ENCODE measurements at places on chromosomes 11 and 22.
A peak's percentile ranks its signal among the peaks of the same experiment; 100 is the strongest.

DNA sequence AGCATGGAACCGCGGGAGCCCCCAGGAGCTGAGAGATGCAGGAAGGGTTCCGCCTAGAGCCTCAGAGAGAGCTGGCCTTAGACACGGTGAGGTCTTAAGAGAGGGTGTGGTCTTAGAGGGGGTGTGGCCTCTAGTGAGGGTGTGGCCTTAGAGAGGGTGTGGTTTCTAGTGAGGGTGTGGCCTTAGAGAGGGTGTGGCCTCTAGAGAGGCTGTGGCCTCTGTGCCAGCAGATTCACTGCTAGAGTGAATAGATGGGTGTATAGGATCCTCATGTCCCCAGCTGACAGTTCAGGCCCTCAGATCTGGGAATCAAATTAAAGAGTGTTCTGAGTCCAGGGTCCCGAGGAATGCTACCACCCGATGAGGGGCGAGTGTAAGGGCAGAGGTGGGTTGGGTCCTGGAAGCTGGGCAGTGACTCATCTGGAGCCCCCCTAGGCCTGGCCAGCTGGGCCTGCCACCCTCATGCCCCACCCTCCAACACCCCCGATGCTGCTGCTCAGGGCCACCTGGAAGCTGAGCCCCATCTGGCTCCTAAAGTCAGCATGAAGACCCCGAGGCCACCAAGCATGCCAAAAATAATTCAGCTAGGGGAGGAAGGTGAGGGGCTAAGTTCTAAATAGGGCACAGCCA lies 49.5 kb downstream of the IGF2 start:
- DNase-seq = peak; percentile 21

DNA sequence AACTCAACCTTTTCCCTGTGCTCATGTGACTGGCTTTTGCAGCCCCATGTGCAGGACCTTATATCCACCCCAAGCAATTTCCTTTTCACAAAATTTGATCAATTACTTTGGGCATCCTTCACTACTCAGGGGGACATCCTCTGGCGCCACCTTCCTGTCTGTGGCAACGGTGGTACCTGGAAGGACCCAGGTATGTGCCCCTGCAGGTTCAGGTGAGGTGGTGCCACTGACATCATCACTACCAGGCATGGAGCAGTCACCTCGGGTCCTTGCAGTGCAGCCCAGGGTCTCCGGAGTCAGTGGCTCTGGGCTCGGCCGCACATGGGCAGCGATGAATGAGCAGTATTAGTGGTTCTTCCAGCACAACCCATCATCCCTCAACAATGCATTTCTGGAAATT lies 37.7 kb upstream of the B3GAT1 start:
- DNase-seq = peak; percentile 56

DNA sequence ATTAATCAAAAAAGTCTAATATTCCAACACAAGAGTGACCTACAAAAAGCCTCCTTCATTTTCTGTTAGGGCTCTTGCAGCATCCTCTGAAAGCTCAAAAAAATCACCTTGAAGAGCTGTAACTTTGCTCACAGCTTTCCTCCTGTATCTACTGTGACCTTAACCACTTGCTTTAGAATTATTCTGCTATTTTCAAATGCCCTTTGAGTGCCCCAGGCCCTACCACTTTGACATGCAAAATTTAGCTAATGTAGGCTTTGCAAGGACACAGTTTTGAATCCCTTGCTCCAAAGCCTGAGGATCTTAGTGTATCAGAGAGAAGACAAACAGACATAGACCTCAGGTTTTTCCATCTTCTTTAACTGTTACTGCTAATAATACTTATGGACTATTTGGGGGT lies 253.1 kb downstream of the LRRC4C start:
- no peak for DNase-seq

- DNase-seq = no peak
Measured at GRCh38 chr11:47317064-47317828, 35.3 kb downstream of the MYBPC3 start.

DNA sequence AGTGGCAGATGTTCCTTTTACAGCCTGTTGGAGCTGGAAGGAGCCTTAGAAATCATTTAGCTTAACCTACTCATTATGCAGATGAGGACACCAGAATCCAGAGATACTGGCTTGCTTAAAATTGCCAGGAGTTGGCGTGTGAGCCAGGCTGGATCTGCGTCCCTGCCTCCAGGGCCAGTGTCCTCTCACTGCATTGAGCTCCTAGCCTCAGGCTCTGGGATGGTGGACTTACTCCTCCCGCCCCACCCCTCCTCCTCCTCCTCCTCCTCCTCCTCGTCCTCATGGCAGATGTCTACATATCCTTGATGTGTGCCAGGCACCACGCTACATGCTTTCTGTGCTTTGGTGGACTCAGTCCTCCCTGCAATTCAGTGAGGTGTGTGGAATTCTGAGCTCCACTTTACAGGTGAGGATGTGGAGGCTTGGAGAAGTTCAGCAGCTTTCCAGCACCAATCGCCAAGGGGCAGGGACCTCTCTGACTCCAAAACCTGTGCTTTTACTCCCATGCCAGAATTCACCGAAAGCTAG lies 24.1 kb downstream of the ADAMTS15 start:
- DNase-seq = no peak
